ENCODE measurements at places on chromosomes 5 and 9. TPM values are rescaled to one million over a fixed set of nuclear protein-coding genes. Genes with fewer than 3 reads are reported as not detected.

DNA sequence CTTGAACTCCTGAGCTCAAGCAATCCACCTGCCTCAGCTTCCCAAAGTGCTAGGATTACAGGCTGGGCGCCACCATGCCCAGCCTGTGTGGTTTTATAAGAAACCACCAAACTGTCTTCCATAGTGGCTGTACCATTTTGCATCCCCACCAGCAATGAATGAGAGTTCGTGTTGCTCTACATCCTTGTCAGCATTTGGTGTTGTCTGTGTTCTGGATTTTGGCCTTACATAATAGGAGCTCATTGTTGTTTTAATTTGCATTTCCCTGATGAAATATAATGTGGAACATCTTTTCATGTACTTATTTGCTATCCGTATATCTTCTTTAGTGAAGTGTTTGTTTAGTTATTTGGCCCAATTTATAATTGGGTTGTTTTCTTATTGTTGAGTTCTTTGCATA lies 29.8 kb downstream of the PHF2 start:
- DNase-seq, result no peak

GRCh38 chr9:138114501-138115245 lies 237.1 kb downstream of the CACNA1B start:
- DNase-seq, result no peak

DNA sequence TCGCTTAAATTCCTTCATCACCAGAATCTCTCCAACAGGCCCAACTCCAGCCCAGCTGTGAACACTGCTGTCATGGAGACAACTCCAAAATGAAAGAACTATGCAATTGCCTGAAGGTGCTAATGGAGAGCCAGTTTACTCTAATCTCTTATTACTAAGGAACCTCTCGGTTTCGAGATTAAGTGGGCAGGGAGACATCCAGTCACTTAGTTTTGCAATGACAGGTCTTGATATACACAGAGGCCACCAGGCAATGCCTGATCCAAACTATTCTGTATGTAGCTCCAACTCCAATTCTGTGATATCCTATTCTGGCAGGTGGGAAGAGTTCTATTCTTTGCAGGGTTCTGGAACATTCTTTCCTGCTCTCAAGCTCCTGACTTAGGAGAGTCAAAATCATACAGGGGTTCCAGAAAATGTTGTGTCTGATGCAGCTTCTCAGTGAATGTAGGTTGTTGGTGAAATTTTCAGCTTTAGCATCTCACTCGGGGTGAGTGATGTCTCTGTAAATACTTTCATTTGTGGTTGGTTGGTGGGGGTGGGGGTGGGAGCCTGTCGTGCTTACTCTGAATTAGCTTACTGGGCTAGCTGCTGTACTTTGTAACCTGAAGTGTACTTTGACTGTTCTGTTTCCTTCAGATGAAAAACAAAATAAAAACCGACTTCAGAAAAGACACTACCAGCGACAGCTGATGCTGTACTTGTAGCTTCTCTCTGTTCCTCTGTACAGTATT lies 170.9 kb downstream of the PALM2AKAP2 start:
- no peak for DNase-seq

GRCh38 chr9:126633881-126634558 lies 20.3 kb downstream of the LMX1B start:
- DNase-seq, result no peak

- no peak for DNase-seq
Observed at GRCh38 chr5:80069251-80069800, 34.2 kb downstream of the THBS4 start.

- no peak for DNase-seq
Observed at GRCh38 chr5:72453246-72453775, 53.9 kb downstream of the ZNF366 start.

GRCh38 chr9:92151691-92152393 lies 36.6 kb upstream of the SPTLC1 start:
- DNase-seq, result no peak

GRCh38 chr9:33232815-33233214 lies 7.2 kb upstream of the SPINK4 start:
- no peak for DNase-seq

Gene KCNV2
- total RNA-seq, result not detected

Gene SHOC1
- not detected for total RNA-seq

Gene GARIN3
- not detected for total RNA-seq

Gene IL9
- not detected for total RNA-seq

Gene IFNA21
- not detected for total RNA-seq

Gene PCDHB16
- 4.0 TPM for total RNA-seq

Gene IL31RA
- not detected for total RNA-seq

Gene AFF4
- 63.6 TPM for total RNA-seq

Gene EQTN
- total RNA-seq, result 3.4 TPM

Gene NSA2
- 111 TPM for total RNA-seq
